ENCODE measurements at places on chromosomes 2 and 18. TPM values are rescaled to one million over a fixed set of nuclear protein-coding genes. Genes with fewer than 3 reads are reported as not detected.

- H3K27ac ChIP-seq: no peak overlapping the region
- no peak for DNase-seq
- no peaks in the 10 kb centered on the region for H3K4me1 ChIP-seq
- no peaks in the 10 kb centered on the region for H3K27me3 ChIP-seq
Measured at GRCh38 chr18:58533766-58534165, 95.1 kb downstream of the ALPK2 start.

DNA sequence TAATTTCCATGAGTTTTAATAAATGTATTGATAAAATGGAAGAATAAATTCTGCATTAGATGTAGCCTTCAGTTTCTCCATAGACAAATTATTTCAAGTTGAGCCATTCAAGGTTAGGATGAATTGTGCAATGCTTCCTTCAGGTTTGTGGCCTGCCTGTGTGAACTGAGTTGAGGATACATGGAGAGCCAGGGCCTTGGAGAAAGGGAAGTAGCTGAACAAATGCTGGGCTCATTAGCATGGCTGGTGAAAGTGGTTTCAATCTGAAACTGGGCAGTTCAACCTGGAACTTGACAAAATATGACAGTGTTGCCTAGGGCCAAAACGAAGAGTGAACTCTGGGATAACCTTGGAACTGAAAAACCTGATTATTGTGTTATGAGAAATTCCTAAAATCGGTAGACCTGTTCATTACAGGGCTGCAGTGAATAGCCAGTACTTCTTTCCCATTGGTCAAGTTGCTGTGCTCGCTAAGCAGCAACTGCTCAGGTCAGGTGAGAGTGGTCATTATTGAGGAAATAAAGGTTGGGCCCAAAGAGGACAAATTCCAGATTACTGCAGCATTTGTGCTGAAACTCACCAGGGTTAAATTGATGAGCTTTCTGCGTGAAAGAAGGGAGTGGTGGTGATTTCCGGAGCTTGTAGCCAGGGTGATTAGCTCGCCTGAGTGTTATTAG is 12.7 kb downstream of the INPP1 start:
- no peak for DNase-seq
- H3K27ac ChIP-seq: peak overlapping the region; percentile 30
- H3K4me1 ChIP-seq: peaks cover 82% of the 10 kb centered on the region
- no peaks in the 10 kb centered on the region for H3K36me3 ChIP-seq
- H3K4me3 ChIP-seq: no peak overlapping the region

Gene FN1
- total RNA-seq: 45.8 TPM

Gene TLX2
- total RNA-seq: not detected
